Daoy (cell line): ENCODE measurements at places on chromosomes 1 and 21. TPM values are rescaled to one million over a fixed set of nuclear protein-coding genes. Genes with fewer than 3 reads are reported as not detected.

TTC13 gene
- 19.9 and 22.6 TPM in 2 replicates for total RNA-seq

- DNase-seq = no peak
Measured at GRCh38 chr21:34000375-34000774, 73.0 kb upstream of the MRPS6 start.

- no peak for DNase-seq
Measured at GRCh38 chr1:28085129-28085528, 3.3 kb downstream of the EYA3 start.

GRCh38 chr1:52926864-52927211 lies 238 bp upstream of the SCP2 start:
- no peak for DNase-seq
